ENCODE measurements at places on chromosomes 13 and 19. TPM values are rescaled to one million over a fixed set of nuclear protein-coding genes. Genes with fewer than 3 reads are reported as not detected.

- DNase-seq: no peak
Observed at GRCh38 chr19:54179921-54180461, 7.0 kb upstream of the TMC4 start.

- no peak for DNase-seq
Observed at GRCh38 chr19:12802267-12803106, 618 bp downstream of the THSD8 start.

- peak; percentile 58 for DNase-seq
Observed at GRCh38 chr19:9986787-9987281, 23.5 kb downstream of the COL5A3 start.

- no peak for DNase-seq
Observed at GRCh38 chr13:24360106-24360505, 50.7 kb downstream of the C1QTNF9 start.

DNA sequence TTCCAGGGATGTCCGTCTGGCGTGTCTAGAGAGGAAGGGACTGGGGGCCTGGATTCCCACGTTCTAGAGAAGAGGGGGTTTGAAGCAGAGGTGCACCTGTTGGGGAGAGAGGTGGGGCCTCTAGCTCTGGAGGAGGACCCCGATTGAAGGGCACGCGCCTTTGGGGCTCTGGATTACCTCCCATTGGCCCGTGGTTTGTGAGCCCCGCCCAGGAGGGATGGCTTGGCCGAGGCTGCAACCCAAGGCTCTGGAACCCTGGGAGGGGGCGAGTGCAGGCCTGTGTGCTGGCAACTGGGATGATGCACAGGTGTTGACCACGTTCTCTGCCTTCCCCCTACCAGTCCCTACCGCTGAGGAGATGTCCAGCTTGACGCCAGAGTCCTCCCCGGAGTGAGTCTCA lies 20.2 kb downstream of the TMEM150B start:
- DNase-seq: no peak

GRCh38 chr19:16168465-16169081 lies 4.8 kb downstream of the CIB3 start:
- DNase-seq: no peak

DNA sequence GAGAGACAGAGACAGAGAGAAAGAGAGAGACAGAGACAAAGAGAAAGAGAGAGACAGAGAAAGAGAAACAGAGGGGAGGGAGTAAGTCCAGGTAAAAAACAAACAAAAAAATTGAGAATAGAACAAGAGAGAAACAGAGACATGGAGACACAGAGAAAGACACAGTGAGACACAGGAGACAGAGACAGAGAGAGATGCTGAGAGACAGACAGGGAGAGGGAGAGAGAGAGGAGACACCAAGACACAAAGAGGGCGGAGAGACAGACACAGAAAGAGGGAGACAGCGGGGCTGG lies 5.8 kb upstream of the PROZ start:
- DNase-seq: no peak

Gene TNFSF9
- 0.51 TPM for total RNA-seq

Gene CERS1
- 0.24 TPM for total RNA-seq

Gene KLF2
- 67.6 TPM for total RNA-seq

Gene RGL3
- 8.6 TPM for total RNA-seq
